ENCODE measurements at places on chromosomes 12 and 14.

DNA sequence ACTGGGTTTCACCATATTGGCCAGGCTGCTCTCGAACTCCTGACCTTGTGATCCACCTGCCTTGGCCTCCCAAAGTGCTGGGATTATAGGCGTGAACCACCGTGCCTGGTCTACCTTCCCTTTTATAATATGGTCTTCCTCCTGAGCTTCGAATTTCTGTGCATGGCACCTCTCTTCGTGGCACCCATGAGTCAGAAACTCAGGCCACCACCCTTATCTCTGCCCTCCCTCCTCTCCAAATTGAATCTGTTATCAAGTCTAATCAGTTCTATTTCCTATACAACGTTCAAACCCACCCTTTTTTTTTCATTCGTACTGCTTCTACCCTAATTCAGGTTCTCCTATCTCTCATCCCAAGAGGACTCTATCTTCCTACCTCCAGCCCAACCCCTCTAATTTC, 5.0 kb upstream of the TINF2 start:
- DNase-seq = no peak

DNA sequence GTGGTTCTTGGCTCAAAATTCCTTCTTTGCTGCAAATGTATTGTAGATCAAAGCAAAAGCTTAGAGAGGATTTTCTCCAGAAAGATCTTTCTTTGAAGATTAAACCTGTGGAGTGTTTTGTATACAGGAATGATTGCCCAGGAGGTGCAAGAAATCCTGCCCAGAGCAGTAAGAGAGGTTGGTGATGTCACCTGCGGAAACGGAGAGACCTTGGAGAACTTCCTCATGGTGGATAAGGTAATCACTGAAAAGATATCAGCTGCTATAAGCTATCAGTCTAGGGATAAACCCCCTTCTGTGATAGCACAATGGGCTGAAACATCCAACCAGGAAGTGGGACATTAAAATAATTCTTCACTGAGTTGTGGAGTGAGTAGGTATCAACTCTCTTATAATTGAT, 85.7 kb downstream of the MYRFL start:
- DNase-seq = no peak

- no peak for DNase-seq
Observed at GRCh38 chr14:43014338-43014737, 1407.7 kb downstream of the LRFN5 start.

DNA sequence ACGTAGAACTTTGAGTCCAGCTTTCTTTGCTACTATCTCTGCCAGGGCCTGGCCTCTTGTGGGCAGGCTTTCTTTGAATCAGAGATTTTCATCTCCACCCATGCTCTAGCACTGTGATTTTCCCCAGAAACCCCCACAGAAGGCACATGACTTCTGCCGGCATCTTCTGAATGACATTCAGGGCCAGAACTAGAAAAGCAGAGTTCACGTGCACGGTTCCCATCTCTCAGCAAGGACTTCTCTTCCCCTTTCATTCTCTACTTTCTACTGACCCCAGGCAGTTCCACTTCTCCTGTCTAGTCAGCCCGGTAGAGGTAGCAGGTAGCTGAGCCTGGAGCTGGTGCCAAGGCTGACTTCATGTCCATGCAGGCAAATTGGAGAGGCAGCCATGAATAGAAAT, 26.9 kb downstream of the BATF start:
- no peak for DNase-seq

DNA sequence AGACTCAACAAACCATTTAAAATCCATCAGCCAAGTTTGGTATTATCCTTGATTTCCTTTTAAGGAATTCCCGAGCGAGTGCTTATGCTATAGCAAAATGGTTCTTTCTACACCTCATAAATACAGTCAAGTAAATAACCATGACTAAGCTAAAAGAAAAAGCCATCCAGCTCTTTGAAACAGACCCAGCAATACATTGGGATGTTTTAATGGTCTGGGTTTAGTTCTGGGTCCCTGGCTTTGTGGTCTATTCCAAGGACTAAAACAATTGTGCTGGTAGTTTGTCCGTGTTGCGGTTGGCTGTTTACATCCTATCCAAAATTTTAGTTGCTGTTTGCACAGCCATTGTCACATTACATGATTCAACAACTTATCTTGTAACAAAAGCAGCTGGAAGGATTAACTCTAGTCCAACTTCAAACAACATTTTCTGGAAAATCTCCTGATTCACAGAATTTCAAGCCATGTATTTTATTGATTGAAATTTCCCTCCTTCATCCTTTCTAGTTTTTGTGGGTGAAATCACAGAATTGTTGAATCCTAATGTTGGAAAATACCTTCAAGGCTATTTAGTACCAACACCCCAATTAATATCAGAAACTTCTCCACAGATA, 19.6 kb downstream of the KLRB1 start:
- DNase-seq = no peak

DNA sequence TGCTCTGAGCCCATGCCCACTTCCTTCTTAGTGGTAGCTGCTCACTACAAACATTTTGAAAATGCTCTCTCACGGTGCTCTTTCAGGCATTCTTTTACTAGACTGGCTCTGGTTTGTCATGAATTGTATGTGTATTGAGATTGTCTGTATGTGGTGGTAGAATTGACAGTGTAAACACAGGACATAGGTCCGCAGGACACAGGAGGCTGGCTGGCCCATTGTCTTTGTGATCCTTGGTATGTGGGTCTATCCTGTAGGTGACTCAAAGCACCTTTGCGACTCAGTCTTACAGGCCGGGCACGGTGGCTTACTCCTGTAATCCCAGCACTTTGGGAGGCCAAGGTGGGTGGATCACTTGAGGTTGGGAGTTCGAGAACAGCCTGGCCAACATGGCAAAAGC, 250.9 kb downstream of the C12orf75 start:
- DNase-seq = no peak

GRCh38 chr12:5138845-5139244, 95.2 kb downstream of the KCNA5 start:
- no peak for DNase-seq

DNA sequence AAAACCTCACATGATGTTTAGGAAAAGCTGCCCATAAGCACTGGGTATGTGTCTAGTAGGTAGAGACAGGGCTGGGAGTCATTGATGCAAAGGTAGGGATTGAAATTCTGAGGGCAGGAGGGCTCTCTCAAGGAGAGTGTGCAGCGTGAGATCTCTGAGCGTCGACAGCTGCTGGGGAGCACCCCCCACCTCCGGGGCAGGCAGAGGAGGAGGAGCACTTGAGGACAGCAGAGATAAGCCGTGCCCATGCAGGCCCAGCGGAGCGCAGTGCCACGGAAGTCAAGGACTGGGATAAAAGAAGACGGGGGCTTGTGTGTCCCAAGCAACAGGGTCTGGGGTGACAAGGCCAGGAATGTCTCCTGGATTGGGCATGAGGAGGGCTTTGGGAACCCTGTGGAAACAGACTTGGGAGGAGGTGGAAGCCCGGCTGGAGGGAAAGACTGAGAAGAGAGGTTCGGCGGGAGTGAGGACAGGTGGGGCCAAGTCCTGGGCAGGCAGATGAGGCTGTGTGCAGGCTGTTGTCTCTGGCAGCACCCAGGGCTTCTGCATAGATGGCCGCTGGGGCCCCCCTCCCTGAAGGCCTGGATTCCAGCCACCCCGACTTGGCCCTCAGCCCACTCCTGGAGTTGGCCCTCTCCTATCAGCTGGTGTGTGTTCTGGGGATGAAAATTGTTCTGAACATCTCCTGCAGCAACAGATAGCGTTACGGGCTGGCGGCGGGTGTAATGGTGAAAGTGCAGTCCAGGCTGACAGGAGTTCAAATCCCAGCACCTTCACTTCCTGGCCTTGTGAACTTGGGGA, 1.9 kb downstream of the CACNA2D4 start:
- DNase-seq = no peak

- no peak for DNase-seq
Observed at GRCh38 chr14:74147571-74147970, 62.8 kb downstream of the LIN52 start.
